ENCODE measurements at places on chromosomes 2 and 18.

DNA sequence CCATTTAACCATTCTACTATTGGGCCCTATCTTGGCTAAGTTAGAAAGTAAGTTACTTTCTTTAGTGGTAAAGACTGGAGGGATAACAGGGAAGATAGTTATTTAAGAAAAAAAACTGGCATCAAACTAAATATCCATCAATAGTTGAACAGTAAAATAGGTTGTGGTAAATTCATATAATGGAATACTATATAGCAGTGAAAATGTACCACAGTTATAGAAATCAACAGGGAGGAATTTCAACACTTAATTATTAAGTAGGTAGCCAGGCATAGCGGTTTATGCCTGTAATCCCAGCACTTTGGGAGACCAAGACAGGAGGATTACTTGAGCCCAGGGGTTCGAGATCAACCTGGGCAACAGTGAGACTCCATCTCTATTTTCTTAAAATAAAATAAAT is 3.1 kb upstream of the SPAST start:
- DNase-seq: no peak

DNA sequence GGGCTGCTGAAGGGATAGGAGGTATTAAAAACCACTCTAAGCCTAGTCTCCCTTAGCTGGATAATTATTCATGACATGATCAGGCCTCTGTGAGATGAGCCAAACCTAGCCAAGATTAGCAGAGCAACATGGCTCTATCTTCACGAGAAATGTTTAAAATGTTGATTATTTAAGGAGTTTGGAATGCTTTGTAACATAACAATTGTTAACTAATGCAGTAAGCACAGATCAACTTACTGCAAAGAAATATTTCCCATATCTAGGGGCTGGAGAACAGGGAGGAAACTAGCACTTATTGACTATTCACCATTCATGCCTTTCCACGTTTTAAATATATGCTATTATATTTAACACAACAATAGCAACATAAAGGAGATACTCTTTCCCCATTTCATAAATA is 833.7 kb upstream of the CHAC2 start:
- DNase-seq: peak; percentile 5

- DNase-seq: peak; percentile 28
These were observed 215.4 kb downstream of the ZBTB7C start for GRCh38 chr18:48193521-48194492.

DNA sequence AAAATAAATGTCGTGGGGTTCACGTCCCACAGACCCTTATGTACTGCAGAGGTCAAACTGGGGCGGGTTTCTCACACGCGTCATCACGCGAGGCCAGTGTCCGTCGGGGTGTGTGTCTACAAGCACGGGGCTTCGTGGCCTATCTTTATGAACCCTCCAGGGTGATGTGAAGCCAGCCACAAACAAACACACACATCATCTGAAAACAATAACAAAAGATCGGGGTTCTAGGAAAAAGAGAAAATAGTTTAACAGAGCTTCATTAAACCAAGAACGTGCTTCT is 23.3 kb downstream of the LDLRAD4 start:
- no peak for DNase-seq

- no peak for DNase-seq
These were observed 141.0 kb downstream of the INHBB start for GRCh38 chr2:120486946-120487345.

DNA sequence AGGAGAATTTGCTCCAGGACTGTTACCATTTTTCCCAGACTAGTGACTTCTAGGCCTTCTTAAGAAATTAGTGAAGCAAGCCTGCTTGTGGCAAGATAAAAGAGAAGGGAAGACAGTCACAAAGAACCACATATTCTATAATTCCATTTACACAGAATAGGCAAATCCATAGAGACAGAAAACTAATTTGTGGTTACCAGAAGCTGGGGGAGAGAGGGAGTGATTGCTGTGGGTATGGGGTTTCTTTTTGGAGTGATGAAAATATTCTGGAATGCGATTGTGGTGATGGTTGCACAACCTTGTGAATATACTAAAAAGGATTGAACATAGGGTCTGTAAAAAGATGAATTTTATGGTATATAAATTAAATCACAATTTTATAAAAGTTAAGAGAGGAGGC is 37.5 kb upstream of the SIX2 start:
- DNase-seq: no peak

GRCh38 chr2:240814946-240815760 is 4.9 kb downstream of the KIF1A start:
- no peak for DNase-seq

GRCh38 chr18:11089931-11090715 is 59.2 kb downstream of the PIEZO2 start:
- peak; percentile 46 for DNase-seq

DNA sequence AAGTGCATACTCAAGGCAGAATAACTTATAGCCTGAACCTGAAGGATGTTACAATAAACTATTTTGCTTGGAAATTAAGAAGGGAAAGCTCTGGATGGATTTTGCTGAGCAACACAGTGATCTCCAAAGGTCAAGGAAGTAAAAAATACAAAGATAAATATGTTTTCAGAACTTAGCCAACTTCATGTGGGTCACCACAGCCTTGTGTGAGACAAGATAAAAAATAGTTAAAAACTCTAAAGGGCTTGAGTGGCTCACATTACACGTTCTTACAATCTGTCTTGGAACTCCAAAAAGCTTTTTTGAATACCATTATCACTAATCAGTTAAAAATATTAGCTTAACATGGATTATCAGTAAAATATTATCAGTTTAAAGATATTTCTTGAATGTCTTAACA is 28.9 kb upstream of the MTX2 start:
- DNase-seq: no peak

DNA sequence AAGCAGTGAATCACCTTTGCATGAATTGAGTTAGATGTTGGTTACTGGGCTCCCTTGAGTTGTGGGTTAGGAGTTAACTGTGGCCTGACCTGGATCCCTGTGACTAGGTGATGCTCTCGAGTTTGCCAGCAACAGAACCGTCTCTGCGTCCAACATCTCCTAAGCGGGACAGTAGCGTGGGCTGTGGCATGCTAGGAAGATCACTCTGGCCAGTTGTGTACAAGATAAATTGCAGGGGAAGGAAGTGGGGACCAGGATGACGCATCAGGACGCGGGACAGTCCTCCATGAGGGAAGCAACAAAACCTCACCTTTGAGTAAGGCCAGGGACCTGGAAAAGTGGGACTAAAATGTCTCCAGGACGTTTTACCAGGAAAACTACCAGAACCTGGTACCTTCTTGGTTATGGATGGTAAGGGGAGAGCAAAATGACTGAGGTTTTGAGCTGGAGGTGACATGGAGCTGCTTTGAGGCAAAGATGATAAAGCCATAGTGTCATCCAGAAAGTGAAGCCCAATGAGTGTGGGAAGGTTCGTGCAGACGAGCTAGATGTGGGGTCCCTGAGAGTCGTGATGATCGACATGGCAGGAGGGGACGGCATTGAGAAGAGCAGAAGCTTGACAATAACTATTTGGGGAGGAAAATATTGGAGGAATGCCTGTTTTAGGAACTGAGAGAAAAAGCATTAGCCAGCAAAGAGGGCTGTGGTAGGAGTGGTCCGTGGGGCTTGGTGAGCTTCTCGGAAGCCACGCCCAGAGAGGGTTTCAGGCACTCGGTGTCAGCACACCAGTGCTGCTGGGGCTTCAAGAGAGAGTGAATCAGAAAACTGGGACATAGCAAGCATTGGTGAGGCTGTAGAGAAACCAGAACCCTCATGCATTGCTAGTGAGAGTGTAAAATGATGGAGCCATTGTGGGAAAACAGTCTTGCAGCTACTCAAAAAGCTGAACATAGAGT is 95.1 kb downstream of the SMAD7 start:
- no peak for DNase-seq

GRCh38 chr2:159549234-159549633 is 67.1 kb downstream of the BAZ2B start:
- DNase-seq: no peak

GRCh38 chr2:191165176-191165643 is 14.4 kb upstream of the STAT4 start:
- DNase-seq: peak; percentile 75

GRCh38 chr2:18232731-18233438 is 327.6 kb downstream of the RDH14 start:
- no peak for DNase-seq

DNA sequence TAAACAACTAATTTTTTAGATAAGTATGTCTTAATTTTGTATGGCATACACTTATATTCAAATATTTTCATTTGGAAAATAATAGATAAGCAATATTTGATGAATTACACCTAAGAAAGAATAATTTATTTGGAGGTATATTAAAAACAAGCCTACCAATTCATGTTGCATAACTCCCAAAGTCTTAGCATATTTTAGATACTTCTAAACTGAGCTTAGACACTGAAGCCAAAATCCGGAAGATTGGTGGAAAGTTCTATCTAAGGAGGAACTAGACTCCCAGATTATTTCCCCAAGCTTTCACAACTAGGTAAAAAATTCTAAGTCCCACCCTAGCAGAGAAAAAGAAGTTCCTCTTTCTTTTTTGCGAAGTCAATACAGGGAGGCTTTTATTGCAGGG is 221.0 kb upstream of the MMADHC start:
- DNase-seq: peak; percentile 35

DNA sequence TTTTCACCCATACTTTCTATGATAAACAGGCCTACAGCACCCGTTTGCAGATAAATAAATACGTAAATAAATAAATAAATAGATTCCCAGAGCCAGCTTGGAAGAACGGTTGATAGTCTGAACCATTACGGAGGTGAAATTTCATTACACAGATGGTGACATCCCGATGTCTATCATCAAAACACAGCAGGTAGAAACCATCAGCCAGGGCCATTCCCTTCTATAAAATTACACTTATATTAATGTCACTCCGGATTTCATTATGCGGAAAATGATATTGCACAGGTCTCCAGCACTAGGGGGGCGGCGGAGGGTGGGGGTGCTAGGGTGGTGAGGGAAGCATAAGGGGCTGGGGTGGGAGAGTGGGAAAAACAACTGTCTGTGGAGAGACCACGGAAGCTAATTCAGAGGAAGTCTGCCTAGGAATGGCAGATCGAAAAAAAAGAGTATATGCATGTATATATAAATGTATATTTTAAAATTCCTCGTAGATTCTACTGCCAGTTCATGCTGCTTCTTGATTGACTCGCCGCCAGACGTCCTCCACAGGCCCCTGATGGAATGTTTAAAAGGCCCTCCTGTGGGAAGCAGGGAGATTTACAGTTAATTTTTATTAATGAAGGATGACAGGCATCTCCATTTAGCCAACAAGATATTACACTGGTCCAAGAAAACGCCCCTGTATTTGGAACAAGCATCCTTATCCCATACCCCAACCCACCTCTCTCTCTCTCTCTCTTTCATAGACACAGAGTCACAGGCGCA is 1906.0 kb upstream of the PIK3C3 start:
- no peak for DNase-seq

- DNase-seq: no peak
These were observed 39.1 kb downstream of the C18orf54 start for GRCh38 chr18:54396760-54397159.

DNA sequence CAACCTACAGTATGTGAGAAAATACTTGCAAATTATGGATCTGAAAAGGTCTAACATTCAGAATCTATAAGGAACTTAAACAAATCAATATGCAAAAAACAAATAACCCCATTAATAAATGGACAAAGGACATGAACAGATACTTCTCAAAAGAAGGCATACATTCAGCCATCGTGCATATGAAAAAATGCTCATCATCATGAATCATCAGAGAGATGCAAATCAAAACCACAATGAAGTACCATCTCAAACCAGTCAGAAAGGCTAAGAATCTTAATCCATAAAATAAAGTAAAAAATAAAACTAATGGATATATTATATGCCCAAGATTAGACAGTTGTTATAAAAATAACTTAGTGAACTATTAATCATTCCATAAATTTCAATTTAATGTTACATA is 154.0 kb downstream of the CALCRL start:
- DNase-seq: no peak

- no peak for DNase-seq
These were observed 21.6 kb downstream of the METAP1D start for GRCh38 chr2:172021074-172021931.

DNA sequence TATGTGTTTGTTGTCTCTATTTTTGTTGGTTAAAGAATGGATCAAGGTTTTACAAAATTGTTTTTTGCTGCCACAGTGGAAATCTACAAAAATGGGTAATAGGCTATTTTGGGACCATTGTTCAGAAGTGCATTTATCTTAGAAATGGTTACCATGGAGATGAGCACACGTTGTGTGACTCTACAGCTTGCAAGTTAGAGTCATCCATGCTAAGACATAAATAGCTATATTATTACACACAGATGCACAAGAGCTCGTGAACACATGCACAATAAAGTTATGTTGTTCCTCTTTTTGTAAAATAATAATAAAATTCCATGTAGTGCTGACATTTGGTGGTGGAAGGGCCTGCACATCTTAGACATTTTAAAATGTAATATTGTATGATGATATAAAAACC is 15.5 kb upstream of the DUSP19 start:
- DNase-seq: peak; percentile 35

GRCh38 chr2:231546014-231546715 is 15.9 kb upstream of the NMUR1 start:
- no peak for DNase-seq

GRCh38 chr2:238857959-238858358 is 10.1 kb downstream of the TWIST2 start:
- no peak for DNase-seq

DNA sequence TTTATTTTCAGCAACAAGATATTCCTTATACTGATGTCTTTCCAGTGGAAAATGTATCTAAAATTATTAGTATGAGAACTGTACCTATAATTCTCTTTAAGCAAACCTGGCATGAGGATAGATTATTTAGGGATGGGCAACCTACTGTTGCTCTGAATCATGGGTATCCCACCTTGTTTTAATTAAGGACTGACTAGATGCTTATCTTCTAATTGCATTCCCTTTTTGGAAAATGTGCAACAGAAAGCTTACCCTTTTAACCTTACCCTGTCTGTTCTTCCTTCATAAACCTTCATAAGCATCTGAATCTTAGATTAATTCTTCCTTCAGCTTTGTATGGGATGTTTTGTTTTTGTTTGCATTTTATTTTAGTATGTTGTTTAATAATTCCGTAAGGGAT is 110.3 kb downstream of the TAF4B start:
- DNase-seq: no peak

DNA sequence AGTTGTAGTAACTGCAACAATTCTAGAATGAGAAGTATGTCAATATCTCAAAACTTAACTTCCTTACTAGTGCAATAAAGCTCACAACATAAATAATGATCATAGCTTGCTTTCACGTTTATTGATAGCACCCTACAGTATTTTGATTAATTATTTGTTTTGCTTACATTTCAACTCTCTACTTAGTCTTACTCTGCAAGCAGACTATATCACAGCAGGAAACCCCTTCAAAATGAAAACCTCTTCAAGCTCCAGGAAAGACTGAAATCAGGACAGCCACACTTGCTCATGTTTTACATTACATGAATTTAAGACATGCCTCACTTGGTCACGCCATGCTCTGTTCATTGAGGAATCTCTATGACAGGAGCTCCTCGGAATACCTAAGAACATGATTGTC is 3.3 kb downstream of the OLA1 start:
- no peak for DNase-seq

DNA sequence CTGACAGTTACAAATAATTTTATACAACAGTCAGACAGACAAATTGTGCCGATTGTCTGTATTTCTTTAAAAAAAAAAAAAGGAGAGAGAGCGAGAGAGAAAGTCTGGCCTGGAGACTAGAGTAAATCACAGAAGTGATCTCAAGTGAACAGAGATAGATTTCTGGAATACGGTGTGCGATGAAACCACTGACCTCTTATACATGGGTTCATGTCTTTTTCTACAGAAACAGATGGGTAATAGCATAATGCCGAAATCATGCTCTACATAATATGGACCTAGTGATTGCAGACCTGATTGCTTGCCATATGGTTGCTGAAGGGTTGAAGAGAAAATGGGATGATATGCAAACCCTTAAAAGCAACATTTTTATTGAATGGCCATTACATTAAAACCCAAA is 403.3 kb upstream of the FANCL start:
- DNase-seq: no peak
